Stimulated activated CD8-positive, alpha-beta memory T cell treated with anti-CD3 and anti-CD28 coated beads, Interleukin-7, amount 100 ng/mL, for 1 hour (primary cell): ENCODE measurements at places on chromosomes 6 and 20.

DNA sequence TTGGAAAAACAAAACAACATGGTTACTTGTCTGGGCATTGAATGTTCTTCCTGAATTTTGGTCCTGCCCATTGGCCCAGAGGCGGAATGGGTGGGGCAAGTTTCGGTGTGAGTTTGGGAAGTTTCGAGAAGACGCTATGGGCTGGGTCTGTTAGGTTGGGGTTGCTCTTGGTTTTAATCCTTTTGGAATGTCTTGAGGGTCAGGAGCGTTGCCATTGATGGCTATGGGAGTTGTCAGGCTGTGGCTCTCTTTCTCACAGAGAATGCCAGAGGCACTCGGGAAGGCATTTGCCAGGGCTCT is 135.0 kb downstream of the LRRC1 start:
- DNase-seq = no peak

- DNase-seq = no peak
Observed at GRCh38 chr20:25622450-25623224, 1.2 kb downstream of the NANP start.

GRCh38 chr20:24582373-24583168 is 113.1 kb downstream of the SYNDIG1 start:
- DNase-seq = no peak

DNA sequence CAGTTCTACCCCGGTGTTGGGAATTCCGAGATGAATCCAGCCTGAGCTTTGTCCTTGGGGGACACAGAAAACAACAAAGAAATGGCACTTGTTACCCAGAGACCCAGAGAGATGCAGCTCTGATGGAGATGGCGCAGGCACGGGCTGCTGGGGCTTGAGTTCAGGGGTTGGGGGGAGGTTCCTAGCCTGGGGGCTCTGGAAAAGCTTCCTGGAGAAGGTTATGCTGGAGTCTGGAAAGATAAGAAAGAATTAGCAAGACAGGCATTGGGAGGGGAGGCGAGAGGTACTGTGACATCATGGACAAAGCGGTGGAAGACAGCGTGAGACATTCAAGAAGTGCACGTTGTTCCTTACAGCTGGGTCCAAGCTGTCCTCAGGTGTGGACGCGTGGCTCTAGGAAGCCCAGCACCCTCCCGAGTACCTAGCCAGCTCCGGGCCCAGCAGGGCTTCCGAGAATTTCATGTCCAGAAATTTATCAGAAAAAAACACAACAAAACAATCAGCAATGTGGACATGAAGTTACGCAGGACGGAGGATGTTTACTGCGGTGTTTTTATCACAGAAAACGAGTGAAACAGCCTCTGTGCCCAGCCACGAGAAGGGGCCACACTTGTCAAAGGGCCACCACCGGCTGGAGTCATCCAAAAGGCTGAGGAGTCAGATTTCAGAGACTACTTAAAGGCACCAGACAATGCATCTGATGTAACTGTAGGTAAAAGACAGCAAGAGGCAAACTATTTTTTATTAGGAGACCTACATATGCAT is 39.5 kb downstream of the C20orf203 start:
- DNase-seq = no peak

- no peak for DNase-seq
Observed at GRCh38 chr6:159533568-159533967, 159.5 kb downstream of the SOD2 start.

DNA sequence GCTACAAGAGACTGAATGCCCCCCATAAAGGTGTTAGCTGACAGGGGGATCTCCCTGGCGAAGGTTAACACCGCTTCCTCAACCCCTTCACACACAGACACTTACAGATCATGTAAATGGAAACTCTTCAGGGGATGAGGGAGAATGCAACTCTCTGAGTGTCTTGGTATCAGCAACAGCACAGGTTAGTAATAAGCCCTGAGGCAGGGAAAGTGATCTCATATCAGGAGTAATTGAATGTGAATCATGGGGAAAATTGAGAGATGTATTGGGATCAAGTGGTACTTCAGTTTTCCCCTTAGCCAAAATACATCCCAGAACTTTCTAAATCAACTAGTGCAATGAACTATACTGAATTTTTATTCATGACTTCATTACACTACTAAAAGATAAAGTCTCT is 23.8 kb downstream of the OR2J3 start:
- no peak for DNase-seq

DNA sequence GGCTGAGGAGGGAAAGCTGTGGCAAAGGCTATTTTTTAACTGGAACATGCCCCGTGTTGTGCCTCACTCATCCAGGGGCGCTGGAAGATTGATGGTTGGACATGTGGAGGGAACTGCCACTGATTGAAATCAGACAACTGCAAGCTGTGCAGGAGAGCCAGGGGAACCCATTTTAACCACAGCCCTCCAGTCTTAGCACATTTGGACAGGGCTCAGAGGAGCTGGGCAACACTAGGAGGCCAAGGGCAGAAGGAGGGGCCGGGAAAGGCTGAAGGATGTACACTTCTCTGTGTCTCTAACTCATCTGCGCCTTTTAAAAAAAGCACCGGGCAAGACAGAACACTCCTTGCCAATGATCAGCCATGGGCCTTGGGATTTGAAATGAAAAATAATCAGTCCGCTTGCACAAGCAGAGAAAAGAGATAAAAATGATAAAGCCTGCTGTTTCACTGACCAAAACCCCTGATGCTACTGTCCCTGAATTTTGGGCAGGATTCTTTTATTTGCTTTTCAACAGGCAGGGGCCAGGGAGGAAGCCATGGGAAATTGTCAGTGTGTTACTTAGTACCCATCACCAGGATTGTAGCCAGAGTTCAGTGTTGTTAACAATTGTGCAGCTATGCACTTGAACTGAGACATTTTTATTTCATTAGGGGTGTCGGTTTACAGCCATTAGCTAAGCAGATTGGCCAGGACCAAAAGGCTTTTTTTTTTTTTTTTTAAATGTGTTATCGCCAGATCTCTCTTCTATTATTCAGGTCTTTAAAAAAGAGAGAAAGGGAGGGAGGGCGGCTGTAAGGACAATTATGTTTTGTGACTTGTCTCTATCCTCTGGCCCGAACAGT is 109.3 kb upstream of the EYA4 start:
- DNase-seq = no peak

DNA sequence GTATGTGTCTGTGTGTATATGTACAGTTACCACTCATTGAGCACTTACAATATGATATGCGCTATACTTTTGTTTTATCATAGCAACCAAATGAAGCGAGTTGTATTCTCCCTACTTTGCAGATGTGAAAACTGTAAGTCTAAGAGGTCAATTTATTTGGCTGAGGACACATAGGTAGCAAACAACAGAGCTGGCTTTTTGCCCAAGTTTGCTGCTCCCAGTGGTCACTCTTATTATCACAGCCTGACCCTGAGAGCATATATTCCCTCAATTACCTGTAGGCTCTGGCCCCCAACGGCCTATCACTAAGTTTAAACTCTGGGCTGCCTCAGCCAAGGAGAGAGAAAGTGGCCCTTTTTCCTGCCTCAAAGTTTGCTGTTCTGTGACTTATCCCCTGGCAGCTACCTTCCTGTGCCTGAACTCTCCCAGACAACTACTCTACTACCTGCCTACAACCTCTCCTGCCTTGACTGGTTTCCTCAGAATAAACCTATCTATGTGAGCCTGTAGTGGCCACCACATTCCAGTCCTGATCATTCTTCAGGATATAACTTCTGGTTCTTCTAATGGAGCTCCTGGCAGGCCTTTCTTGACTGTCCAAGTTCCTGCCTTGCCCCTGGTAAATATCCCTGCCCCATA is 221.8 kb downstream of the FRK start:
- DNase-seq = no peak

DNA sequence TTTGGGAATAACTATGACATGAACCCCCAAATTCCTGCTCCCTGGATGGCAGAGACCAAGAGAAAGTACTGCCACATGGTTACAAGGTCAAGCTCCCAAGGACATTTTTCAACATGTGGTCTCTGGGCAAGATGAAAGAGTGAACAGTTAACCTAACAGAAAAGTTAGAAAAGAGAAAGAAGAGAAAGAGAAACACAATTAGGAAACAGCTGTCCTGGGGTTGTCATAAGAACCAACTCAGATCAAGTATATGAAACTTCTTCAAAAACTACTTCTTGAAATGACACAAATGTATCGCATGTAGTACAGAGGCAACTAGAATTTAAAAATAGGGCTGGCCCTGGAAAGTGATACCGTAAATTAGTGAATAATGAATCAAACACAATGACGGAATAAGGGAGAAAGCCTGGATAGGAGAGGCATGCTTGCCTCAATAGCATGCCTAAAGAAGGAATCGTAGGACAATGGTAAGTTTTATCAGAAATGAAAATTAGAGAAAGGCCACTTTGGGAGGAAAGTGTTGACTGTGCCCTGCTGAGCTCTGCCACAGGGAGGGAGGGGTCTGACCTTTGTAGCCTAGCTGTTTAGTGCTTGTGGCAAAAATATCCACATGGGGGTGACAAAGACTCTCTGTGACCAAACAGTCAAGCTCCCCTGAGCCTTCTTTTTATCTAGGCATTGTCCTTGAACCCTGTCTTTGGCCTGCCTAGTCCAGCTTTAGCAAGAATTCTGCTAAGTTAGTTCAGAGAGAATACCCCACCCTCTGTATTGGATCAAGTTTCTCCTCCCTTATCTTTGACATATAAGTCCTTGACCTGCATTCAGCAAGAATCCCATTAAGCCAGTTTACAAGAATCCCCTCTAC is 4.3 kb upstream of the DCBLD1 start:
- no peak for DNase-seq

GRCh38 chr20:15889514-15890256 is 683.6 kb downstream of the KIF16B start:
- no peak for DNase-seq

DNA sequence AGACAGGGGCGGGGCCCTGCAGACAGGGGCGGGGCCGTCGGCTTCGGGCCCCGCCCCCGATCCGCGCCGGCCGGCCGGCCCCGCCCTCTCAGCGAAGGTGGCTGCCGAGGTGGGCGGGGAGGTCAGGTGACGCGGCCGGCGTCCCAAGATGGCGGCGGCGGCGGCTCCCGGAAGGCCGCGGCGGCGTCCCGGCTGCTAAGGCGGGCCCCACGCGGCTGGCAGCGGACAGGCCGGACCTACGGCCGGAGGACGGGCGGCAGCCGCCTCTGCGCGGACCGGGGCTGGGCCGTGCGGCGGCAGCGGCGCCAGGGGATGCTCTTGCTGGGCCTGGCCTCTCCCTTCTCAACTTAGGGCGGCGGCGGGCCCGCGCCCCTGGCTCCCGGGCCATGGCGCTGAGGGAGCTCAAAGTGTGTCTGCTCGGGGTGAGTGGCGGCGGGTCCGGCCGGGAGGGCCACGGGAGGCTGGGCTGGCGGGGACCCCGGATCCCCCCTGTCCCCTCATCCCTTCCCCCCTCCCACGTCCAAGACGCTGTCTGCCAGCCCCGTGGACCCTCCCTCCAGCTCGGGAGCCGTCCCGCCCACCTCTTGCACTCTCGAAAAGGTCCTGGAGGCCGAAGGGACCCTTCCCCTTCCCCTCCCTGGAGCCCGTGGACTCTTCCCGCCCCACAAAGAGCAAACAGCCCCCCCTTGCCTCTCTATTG is at the start of gene RAB22A:
TSS of gene RAB22A (plus strand) at position 125 of the 700 bp plus-strand sequence. CDS start at position 387, 262 bp downstream.
- peak; percentile 60 for DNase-seq

GRCh38 chr6:142241061-142241460 is 60.7 kb upstream of the ADGRG6 start:
- DNase-seq = no peak

GRCh38 chr20:5529331-5530148 is 212.8 kb upstream of the PROKR2 start:
- DNase-seq = peak; percentile 68

GRCh38 chr6:24357336-24358218 is at the start of gene DCDC2:
Gene DCDC2, minus strand, starts transcription at chr6:24358059. Its CDS starts 309 bp downstream, at chr6:24357750.
- no peak for DNase-seq

GRCh38 chr20:20525214-20525613 is 157.3 kb downstream of the INSM1 start:
- no peak for DNase-seq

DNA sequence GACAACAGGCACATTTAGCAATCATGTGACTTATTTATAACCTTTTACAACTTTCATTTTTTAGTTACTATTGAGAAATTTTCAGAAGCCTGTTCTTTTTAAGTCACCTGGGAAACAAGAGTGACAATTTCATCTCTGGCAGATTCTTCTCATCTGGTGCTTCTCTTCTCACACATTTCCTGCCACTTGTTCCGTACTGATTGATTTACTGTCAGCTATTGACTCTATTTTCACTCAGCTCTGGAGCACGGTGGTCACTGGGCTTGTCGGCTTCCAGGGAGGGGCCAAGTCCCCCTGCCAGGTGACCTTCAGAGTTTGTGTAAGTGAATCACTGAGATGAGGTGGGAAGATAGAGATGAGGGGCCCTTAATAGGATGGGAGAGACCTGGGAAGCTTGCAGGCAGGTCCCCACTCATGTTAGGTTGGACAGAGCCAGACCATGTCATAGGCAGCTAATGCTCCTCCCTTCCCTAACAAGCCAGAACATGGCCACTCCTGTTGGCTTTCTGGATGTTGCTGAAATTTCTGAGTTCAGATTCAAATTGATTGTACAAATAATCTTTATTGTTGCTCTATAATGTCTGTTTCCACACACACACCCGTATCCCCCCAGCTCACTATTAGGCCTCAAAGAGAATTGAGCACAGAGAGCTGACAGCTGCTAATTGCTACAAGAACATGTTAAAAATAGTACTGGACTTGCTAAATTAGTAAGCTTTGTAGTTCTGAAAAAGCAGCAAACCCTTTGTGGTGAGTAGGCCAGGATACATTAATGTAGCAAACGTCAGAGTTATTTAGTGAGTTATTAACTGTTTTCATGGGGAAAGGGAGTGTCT is 13.3 kb downstream of the DUSP22 start:
- no peak for DNase-seq

GRCh38 chr6:46898006-46898405 is 23.7 kb downstream of the ADGRF5 start:
- DNase-seq = no peak

DNA sequence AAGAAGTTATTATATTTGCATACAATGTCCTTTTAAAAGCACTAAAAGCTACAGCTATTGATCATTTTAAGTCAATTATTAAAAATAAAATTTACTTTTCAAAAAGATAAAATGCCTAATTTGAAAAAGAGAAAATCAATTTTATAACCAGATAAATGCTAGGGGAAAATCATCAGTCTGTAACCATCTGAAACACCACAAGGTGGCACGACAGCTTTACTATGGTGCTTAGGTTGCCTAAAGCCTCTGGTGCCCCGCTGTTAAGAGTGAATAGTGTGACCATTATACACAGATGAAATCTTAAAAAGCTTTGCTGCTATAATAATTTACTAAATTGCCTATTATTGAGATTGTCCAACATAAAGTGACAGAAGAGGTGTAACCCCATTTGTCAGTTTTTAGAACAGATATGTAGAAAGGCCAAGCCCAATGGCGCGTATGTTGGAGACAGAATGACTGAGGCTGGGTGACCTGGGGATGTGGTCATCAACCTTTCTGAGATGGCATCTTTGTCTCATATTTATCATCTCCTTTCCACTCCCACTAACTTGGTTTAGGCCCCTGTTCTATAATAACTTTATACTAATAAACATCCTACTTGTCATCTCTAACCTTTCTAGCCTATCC is 100.8 kb downstream of the MOXD1 start:
- no peak for DNase-seq

- no peak for DNase-seq
Observed at GRCh38 chr20:58554541-58554940, 39.3 kb upstream of the APCDD1L start.
